ENCODE measurements at places on chromosomes 4 and X.
A peak's percentile ranks its signal among the peaks of the same experiment; 100 is the strongest.

GRCh38 chr4:1328267-1329155 is 18.5 kb upstream of the UVSSA start:
- DNase-seq: no peak

- DNase-seq: no peak
These were observed 105.6 kb upstream of the MAMLD1 start for GRCh38 chrX:150257353-150258175.

- no peak for DNase-seq
These were observed 1075.7 kb upstream of the PABPC4L start for GRCh38 chr4:135277068-135277979.

DNA sequence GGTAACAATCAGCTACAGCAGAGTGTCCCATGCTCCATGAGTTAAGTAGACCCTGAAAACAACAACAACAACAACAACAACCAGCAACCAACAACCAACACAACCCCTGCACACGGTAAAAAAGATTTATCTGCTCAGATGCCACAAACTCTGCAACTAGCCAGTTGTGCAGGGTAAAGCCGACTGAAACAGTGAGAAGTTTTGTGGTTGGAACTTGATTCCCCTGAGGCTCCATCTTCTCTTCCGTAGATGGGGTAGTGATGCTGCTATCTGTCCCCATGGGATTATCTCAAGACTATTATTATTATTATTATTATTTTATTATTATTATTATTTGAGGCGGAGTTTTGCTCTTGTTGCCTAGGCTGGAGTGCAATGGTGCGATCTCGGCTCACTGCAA is 50.6 kb upstream of the RAPGEF2 start:
- DNase-seq: no peak

GRCh38 chr4:36317721-36318120 is 36.3 kb downstream of the DTHD1 start:
- DNase-seq: no peak

- peak; percentile 35 for DNase-seq
These were observed 790 bp downstream of the CLGN start for GRCh38 chr4:140426610-140427105.

- DNase-seq: no peak
These were observed 77.9 kb downstream of the ADGRL3 start for GRCh38 chr4:61277785-61278760.

- DNase-seq: no peak
These were observed 114.2 kb upstream of the GRXCR1 start for GRCh38 chr4:42778349-42778748.

GRCh38 chrX:7330556-7330955 is 182.6 kb upstream of the PUDP start:
- no peak for DNase-seq

GRCh38 chr4:4440333-4441061 is 53.6 kb downstream of the NSG1 start:
- no peak for DNase-seq

DNA sequence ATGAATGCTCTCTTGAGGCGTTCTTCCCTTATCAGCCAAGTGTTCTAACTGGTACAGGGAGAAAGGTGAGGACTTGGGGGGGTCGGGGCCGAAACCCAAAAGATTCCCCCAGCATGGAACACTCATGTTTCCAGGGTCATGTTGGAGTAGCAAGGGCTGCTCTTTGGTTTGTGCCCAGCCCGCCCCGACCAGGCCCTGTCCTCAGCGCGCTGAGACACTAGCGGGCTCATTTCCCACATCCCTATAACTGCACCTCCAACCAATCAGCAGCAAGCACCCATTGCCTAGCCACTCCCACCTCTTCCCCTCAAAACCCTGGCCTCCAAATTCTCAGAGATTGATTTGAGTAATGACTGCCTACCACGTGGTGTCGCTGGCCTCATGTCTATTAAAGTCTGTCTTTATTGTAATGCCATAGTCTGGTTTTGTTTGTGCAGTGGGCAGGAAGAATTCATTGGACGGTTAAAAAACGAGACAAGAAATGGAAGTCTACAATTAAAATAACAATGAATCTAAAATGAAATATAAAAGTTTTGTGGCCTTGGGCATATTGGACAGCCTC is 1928.4 kb downstream of the STIM2 start:
- DNase-seq: no peak

DNA sequence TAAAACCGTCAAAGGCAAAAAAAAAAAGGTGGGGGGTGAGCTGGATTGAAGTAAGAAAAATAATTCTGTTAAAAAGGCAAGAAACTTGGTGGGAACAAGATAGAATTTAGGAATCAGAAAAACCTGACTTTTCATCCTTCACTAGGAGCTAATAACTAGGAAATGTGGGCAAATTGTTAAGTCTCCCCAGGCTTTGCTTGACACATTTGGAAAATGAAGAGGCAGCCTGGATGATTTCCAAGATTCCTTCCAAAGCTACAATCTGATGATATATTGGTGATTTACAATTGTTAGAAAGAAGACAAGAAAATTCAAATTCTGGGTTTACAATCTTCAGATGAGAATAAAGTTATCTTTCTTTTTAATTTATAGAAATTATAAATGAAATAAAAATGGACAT is 1062.5 kb downstream of the ADGRL3 start:
- no peak for DNase-seq

DNA sequence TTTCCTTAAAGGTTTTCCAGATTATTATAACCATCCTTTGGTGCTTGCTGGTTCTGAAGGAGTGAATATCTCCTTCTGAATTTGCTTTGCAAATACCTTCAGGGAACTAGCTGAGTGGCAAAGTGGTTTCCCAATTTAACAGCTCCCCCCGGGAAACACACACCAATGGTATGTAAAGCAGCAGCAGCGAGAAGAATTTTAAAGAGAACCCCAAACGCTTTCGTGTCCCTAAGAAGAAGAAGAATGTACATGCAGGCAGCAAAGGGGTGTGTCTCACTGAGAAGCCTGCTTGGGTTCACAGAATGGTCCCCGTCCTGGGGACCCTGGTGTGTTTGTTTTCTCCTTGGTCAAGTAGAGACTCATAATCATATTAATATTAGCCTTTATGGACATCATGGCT is 4.2 kb upstream of the AKAP17A start:
- DNase-seq: no peak

DNA sequence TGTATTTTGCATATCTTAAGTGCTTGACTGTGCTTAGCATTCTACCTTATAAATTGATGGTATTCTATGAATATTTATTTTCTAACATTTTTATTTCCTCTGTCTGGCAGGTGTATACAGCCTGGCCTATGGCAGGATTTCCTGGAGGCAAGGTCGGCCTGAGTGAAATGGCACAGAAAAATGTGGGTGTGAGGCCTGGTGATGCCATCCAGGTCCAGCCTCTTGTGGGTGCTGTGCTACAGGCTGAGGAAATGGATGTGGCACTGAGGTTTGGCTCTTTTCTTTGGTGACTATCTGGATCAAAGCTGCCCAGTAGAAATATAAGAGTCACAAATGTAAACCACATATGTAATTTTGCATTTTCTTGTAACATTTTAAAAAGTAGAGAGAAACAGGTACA is 6.5 kb upstream of the NUDT6 start:
- no peak for DNase-seq

GRCh38 chr4:82851885-82852750 is 38.8 kb downstream of the SEC31A start:
- no peak for DNase-seq

DNA sequence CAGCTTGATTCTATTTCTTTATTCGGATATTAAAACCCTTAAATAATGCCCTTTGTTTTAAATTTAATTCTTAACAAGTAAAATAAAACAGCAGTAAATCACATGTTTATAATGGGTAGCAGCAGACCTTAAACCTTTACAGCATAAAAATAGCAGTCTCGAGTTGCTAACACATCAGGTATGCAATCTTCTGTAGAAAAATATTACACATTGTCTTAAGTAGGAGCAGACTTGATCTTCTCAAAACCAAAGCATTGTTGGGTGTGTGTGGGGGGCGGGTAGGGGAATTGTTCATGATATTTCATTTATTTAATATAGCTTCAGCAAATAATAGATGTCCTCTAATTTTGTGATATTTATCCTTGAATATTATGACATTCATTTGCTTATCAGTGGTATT is 331.4 kb downstream of the PCDH7 start:
- DNase-seq: no peak

DNA sequence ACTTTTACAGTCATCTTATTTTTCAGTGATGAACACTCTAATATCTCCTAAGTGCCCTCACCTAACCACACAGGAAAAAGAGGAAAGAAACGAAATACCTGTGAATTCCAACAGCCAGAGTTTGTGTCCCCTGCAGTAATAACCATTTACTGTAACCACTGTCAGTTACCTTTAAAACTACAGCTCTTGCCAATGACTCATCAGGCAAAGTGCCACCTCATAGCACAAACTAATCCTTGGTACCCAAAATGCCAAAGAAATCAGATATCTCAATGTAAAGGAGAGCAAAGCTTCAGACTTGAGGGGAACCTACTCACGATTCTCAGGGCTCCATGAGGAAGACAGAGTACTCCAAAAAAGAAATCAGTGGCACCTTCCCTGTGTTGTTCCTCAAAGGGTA is 146.5 kb downstream of the NDST3 start:
- no peak for DNase-seq

GRCh38 chrX:132590350-132591026 is 101.7 kb upstream of the MBNL3 start:
- DNase-seq: no peak

DNA sequence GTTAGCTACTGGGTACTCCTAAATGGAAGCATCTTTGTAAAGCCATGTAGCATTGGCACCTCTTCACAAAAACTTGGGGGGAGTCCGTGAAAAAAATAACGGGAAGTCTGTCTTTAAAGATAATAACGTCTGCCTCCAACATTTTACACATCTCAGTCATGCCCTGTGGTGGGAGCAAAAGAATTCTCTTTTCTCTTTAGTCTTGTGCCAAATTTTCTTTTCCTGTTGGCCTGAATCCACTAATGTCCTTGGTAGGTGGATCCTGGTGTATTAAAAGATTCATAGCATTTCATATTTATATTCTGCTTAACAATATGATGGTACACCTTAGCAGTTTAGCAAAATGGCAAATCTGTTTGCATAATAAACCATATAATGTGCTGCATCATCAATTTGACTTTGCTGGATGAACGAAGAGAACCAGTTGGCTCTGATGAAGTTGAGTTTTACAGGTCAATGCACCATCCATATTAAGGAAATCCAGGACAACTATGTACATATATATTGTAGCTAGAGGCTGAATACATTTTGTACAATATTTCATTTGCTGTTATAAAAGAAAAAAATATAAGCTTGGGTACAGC is 746.4 kb upstream of the MAGEB2 start:
- no peak for DNase-seq

DNA sequence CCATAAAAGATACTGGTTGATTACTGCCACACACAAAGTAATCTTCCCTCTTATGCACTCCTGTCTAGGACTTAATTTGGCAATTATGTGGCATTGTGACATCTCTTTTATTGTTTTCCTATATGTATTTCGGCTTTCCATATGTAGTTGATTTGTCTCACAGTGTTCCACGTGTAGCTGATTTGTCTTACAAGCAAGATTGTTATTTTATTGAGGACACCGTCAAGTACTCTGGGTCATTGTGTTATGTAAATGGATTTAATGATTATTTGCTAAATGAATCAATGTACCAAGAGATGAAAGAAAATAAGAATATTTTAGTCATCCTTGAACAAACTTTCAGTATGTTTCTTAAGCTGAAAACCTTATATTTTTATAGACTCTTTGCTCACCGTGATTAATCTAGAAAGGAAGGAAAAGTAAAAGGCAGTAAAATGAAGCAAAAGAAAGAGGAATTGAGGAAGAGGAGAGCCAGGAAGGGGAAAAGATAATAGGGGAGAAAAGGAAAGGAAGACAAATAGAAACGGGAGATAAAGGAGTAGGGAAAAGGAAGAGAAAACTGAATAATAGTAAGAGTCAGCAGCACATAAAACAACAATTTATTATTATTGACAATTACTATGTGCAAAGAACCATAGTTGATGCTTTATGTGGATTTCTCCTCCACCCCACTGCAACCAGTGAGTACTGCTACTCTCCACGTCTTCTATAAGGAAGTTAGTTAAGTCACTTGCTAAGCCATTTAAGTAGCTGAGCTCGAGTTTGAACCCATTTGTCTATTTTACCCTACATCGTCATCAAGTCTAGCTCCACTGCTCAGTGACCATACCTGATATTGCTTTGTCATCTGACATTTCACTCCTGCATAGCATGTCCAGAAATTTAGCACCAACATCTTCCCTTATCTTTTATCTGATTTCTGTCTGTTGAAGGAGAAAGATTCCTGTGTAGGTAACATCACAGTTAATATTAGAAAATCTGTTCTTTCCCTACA is 336.5 kb downstream of the BMPR1B start:
- DNase-seq: no peak

DNA sequence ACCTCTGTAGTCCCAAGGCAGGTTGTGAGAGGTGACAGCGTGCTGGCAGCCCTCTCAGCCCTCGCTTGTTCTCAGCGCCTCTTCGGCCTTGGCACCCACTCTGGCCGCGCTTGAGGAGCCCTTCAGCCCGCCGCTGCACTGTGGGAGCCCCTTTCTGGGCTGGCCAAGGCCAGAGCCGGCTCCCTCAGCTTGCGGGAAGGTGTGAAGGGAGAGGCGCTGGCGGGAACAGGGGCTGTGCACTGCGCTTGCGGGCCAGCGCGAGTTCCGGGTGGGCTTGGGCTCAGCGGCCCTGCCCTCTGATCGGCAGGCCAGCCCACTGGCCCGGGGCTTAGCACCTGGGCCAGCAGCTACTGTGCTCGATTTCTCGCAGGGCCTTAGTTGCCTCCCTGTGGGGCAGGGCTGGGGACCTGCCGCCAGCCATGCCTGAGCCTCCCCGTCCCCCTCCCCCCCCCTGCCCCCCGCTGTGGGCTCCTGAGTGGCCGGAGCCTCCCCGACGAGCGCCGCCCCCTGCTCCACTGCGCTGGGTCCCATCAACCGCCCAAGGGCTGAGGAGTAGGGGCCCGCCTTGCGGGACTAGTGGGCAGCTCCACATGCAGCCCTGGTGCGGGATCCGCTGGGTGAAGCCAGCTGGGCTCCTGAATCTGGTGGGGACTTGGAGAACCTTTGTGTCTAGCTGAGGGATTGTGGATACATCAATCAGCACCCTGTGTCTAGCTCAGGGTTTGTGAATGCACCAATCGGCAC is 347.6 kb downstream of the KLHL13 start:
- DNase-seq: no peak

- DNase-seq: no peak
These were observed 610.3 kb upstream of the GALNTL6 start for GRCh38 chr4:171202908-171203307.

GRCh38 chr4:6694177-6694901 is 661 bp downstream of the S100P start:
- no peak for DNase-seq

DNA sequence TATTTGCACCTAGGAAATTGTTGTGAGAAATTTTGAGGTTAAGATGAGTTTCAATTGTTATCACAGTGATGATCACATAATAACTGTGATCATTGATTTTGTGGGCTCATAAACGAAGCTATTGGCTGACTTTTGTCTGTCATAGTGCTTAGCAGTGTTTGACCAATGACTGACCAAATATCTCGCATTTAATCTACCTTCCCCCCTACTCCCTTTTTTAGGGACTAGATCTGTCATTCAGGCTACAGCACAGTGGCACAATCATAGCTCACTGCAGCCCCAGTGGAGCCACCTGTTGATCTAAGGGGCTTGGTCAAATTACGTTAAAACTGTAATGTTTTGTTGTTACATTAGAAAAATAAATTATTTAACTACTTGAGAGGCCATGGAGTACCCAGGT is 1.5 kb downstream of the FUNDC2 start:
- no peak for DNase-seq

All from NCI-H510A (cell line).